ENCODE measurements at places on chromosomes 16 and 17.

- peak; percentile 76 for DNase-seq
Observed at GRCh38 chr17:32341141-32341856, 674 bp downstream of the C17orf75 start.

- no peak for DNase-seq
Observed at GRCh38 chr17:303168-303567, 49.4 kb downstream of the RPH3AL start.

- no peak for DNase-seq
Observed at GRCh38 chr17:39871801-39872200, 3.8 kb downstream of the ZPBP2 start.

DNA sequence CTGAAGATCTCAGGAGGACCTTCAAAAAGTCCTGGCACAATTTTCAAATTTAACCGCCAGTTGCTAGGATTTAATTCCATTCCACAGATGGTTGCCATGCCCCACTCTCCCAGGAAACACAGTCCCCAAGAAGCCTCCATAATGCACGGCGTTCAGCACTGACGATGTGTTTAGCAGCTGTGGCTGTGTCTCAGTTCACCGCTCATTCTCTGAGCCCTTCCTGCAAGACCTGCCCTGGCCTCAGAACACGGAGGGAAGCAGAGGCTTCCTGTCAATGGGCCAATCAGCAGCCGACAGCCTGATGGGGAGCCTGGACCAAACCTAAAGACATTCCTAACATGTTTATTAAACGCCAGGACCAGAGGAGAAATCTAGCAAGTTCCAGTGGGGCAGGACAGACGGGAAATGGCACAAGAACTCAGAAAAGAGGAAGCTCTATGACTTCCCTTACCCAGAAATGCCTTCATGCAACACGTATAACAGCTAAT, 4.9 kb downstream of the MYLK3 start:
- DNase-seq = no peak

DNA sequence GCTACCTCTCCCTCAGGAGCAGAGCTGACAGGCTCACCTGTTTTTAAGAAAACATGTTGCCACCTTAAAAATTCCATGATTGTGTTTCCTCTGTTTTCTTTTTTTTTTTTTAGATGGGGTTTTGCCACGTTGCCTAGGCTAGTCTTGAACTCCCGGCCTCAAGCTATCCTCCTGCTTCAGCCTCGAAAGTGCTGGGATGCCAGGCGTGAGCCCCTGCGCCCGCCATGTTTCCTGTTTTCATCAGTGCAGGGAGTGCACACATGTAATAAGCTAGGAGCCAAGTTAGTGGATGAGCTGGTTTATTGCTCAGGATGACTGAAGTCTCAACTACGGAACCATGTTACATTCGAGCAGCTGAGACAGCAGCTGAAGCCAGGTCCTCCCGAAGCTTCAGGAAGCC, 13.6 kb downstream of the MRM3 start:
- DNase-seq = no peak

All from activated naive CD4-positive, alpha-beta T cell treated with anti-CD3 and anti-CD28 coated beads, Interleukin-2, amount 10 ng/mL, durations not matched to agents 7 days and 5 days (primary cell).